ENCODE measurements at places on chromosomes 5 and 9.

DNA sequence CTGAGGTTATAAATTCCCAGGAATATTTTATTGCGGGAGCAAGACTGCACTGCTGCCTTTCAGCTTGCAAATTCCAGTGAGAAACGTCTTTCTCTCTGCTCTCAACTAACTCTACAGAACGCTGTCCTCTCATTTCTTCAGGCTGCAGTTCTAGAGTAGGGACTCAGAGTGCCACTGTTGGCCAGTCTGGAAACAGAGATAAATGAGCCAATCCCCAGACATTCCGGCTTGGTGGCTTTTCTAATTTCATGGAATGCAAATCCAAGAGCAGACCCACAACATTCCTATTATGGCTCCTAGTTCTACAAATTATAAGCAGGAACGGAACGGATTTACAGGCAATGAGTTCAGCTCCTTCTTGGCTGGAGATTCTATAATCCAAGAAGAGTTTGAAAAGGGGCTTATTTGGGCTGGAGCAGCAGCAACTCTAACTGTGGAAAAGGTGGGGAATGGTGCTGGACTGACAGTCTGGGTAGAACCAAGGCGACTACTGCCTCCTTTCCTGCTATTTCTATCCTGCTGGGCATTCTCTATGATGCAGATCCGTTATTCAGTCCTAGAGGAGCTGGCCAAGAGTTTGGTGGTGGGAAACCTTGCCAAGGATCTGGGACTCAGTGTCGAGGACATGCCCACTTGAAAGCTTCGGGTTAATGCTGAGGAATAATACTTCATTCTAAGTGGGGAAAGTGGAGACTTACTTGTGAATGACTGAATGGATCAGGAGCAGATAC lies 9.3 kb downstream of the PCDHGA12 start:
- DNase-seq: no peak

DNA sequence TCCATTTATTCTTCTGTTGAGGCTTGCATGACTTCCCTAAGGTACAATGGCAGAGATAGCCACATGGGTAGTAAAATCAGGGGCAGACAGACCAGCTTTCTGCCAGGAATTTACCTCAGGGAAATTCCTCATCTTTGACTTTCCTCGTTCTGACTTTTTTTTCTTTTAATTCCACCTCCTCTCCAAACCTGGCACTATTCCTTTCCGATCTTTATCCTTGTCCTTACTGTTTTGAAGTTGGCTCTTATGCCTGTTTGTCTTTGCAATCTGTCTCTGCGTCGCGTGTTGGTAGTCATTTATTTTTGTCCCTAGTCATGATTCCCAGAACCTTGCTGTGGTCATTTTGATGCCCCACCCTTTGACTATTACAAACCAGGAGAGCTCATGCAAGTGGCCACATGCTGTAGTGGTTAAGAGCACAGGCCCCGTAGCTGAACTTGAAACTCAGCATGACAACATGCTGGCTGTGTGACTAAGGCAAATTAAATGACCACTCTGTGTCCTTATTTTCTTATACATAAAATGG lies 19.0 kb downstream of the TMC1 start:
- no peak for DNase-seq

GRCh38 chr5:158010831-158011230 lies 151.9 kb upstream of the CLINT1 start:
- DNase-seq: no peak

- DNase-seq: no peak
These were observed 208.4 kb downstream of the AOPEP start for GRCh38 chr9:94934816-94935328.

- no peak for DNase-seq
These were observed 6.6 kb upstream of the NFIB start for GRCh38 chr9:14320271-14321181.

DNA sequence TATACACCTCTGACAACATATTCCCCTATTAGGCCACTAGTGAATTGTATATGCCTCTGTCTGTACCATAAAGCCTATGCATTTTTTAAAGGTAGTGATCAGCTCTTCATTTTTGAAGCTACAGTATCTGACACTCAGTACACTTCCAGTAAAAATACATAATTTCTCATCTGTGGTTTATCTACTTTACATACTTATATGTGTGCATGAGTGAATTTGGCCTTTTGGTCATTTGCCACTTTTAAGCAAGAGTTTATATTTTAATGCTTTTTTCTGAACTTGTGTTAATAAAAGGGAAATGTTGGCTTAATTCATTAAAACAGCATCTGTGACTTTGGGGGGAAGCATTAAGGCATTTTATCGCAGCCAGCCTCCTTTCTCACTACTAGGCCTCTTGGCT lies 47.8 kb downstream of the ST8SIA4 start:
- no peak for DNase-seq
